GDM1 (cell line): ENCODE measurements at places on chromosomes 7 and 10.

DNA sequence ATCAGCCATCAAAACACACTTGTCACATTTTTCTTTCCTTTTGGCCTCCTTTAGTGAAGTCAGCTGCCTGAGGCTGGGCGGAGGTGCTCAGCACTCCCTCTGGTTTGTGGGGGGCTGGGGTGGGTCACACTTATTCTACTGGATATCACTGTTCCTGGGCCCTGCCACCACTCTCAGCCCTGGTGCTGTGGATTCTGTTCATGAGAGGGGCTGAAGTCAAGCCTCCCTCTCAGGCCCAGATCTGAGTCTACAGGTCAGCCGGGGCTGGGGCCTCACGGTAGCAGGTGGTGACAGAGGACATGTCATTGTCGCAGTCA is 180.8 kb upstream of the TNS3 start:
- no peak for DNase-seq

GRCh38 chr7:131369354-131369753 is 41.7 kb downstream of the MKLN1 start:
- no peak for DNase-seq

DNA sequence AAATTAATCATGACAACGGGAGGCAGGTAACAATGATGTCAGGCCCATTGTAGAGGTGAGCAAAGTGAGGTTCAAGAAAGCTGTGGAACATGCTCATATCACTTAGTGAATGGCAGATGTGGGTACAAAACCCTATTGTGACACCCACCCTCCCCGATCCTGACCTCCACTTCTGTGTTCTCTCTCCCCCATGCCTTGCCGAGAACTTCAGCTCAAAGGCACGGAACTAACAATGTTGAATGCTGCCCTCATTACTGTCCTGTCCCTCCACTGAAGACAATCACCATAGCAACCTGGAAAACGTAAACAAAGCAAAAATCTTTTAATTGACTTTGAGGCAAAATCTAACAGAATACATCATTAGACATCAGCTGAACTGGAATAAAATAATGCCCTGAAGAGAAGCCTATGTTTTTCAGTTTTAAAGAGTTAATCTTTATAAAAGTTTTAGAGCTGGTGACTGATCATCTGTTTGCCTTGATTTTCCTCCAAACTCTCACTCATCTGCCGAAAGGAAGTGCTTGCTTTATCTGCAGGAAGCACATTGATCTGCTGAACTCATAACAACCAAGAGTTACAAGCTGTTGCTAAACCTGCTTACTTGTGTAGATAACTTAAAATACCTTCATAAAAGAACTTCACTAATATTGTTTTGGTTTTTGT is 133.6 kb downstream of the CUBN start:
- DNase-seq: peak; percentile 60

- DNase-seq: no peak
Observed at GRCh38 chr10:67487199-67487598, 208.8 kb downstream of the CTNNA3 start.

- DNase-seq: no peak
Observed at GRCh38 chr7:8433477-8434289, at the start of gene NXPH1. TSS of gene NXPH1 (plus strand) at chr7:8433609.

DNA sequence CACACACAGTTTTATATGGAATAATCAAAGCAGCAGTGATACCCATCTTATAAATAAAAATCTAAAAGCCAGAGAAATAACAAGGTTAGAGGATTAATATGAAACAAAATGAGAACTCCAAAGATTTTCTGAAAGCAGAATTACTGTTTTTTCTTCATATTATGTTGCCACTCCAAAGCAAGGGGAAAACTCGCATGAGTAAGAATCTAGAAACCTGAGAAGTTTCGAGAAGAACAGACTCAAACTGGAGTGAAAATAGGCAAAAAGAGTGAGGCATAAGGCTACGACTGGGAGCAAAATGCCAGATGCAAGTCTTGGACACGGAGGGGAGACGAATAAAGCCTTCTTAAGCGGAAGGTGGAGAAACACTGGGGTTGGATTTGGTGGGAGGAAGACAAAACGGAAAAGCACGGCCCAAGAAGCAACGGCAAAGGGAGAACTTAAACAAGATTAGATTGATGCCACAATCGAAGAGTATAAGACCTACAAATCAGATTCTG is 923 bp downstream of the TNPO3 start:
- no peak for DNase-seq

- no peak for DNase-seq
Observed at GRCh38 chr10:117355072-117355471, 20.2 kb downstream of the PDZD8 start.

- no peak for DNase-seq
Observed at GRCh38 chr10:127550861-127551260, 1.8 kb downstream of the NPS start.

GRCh38 chr10:89649051-89649450 is 4.0 kb upstream of the PANK1 start:
- no peak for DNase-seq

DNA sequence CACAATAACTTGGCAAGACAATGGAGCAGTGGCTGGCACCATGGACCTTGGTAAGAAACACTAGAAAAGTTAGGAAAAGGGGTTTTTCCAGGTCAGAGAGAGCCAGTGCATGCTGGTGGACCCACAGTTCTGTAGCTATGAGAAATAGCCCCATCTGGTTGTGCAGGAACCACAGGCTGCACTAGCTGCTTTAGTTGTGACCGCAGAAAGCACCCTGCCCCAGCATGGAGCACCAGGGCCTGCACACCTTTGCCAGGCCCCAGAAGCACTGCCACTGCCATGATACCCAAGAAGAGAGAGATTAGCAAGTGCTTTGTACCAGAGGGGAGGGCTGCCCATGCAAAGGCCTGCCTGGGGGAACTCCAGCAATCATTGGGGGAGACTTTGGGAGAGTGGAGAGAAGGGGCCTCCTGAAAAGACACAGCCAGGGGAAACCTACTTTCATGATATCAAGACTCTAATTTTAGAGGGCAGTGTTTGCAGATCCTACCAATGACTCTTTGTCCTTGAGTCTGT is 256.1 kb upstream of the C7orf33 start:
- DNase-seq: no peak

DNA sequence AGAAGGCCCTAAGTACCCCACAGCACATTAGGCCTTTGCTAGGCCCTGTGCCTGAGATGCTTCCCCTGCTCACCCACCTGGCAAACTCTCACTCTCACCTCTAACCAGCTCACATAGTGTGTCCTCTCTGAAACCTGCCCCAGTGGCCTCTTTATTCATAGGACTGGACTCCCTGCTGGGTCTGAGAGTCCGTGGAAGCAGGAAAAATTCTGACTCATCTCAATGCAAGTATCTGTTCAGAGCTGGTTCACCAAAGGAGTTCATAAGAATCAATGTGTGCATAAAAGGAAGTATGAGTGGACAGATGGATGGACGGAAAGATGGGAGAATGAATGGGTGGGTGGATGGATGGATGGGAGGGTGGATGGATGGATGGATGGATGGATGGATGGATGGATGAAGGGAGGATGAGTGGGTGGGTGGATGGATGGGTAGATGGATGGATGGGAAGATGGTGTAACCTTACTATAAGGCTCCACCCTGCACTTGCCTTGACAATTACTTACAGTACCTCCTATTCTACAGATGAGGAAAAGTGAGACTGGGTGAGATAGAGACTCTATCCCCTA is 111.2 kb upstream of the ZMIZ1 start:
- DNase-seq: no peak

GRCh38 chr7:12013983-12014382 is 182.0 kb upstream of the THSD7A start:
- DNase-seq: no peak

DNA sequence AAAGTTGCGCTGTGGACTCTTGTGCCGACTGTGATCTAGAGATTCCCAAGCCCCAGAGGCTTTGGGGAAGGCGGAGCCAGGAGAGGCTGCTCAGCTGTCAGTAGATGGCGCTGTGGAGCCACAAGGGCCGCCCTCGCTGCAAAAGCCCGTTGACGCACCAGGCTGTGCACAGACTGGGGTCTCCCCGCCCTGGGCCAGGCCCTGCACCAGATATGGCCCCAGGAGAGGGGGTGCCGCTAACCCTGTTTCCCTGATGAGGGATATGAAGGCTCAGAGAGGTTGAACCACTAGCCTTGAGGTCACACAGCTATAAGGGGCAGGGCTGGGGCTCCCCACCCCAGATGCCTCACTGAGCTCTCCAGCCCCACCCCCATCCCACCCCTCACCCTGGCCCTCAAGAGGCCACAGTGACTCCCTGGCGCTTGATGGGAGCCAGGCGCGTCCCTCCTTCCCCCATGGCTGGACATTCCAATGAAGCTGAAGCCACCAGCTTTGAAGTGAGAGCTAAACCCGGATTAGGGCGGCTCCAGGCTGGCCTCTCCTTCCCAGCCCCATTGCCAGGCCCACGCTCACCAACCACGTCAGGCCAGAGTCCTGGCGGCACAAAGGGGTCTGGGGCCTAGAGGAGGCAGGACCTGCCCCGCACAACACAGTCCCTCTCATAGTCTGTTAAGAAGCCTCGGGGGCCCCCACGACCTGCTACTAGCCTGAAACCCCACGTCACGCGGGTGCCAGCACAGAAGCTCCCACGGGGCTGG is 26.4 kb downstream of the MYL10 start:
- peak; percentile 69 for DNase-seq

DNA sequence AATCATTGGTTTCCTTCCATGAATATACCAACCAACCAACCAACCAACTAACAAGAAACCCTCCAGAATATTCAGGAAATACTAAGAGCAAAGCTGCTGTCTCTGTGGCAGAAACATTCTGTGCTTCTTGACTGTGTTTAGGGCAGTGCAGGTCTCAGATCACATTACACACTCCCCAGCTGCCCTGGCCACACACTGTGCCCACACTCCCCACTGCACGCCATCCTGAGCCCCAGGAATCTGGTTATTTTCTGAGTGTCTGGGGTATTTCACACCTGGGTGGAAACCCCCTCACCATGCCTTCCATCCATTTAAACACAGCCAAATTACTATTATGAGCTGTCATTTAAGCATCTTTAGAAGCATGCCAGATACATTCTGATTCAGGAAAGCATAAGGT is 183.7 kb upstream of the ANK3 start:
- DNase-seq: no peak

GRCh38 chr7:17887286-17887685 is 53.0 kb downstream of the SNX13 start:
- DNase-seq: no peak

- no peak for DNase-seq
Observed at GRCh38 chr7:13279854-13280435, 592.5 kb downstream of the ARL4A start.

GRCh38 chr10:90167174-90168064 is 466.0 kb downstream of the KIF20B start:
- DNase-seq: no peak

GRCh38 chr10:23461557-23461956 is 22.7 kb downstream of the OTUD1 start:
- no peak for DNase-seq

- no peak for DNase-seq
Observed at GRCh38 chr7:81777697-81778096, 7.8 kb upstream of the HGF start.

- DNase-seq: no peak
Observed at GRCh38 chr7:6536262-6537260, 14.7 kb downstream of the GRID2IP start.

GRCh38 chr10:11625019-11625735 is 13.7 kb upstream of the USP6NL start:
- DNase-seq: no peak

GRCh38 chr7:116571037-116571436 is 46.2 kb downstream of the CAV1 start:
- no peak for DNase-seq

DNA sequence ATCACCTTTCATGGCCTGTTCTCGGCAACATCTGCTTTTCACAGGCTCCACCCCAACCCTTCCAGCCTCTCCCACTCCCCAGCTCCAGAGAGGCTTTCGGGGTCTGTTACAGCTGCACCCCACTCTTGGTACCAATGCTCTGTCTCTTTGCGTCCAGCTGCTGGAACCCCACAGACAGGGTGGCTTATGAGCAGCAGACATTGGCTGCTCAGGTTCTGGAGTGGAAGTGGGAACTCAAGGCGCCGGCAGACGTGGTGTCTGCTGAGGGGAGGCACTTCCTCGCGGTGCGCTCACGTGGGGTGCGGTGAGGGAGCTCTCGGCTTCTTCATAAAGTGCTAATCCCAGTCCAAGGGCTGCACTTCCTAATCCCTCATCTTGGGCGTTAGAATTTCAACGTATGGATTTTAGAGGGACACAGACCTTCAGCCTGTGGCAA is 185.7 kb downstream of the ELFN1 start:
- DNase-seq: no peak

DNA sequence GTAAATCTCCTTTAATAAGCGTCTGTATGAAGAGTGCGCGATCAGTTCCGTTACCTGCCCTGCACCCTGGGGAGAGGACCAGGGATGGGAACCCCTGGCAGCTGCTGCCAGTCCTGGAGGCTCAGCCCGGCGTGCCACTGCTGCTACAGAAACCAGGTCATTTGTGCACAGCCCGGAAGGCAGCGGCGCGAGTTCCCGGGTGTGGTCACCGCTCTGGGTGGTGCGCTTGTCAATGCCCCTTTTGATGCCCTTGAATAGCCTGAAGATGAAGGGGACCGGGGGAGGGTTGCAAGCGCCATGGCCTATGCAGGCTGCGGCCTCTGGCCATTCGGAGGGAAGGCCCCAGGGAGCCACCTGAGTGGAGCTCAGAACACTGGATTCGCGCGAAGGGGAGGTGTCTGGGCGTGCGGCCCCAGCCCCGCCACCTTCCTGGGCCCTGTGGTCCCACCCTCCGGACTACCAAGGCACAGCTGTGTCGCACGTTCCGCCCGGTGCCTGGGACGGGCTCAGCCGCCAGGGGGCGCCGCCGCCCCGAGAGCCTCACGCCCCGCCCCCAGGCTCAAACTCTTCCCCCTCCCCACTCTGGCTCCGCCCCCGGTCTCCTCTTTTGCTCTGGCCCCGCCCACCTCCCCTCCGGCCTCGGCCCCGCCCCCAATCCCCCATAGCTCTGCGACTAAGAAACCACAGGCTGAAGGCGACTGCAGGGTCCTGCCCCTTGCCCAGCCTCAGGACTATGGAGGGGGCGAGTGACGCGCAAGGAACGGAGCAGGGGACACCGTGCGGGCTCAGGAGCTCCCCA is 16.5 kb downstream of the AP5Z1 start:
- no peak for DNase-seq

- DNase-seq: no peak
Observed at GRCh38 chr7:508461-509170, 11.0 kb downstream of the PDGFA start.

- peak; percentile 72 for DNase-seq
Observed at GRCh38 chr10:97713339-97713825, at the start of gene MARVELD1. TSS of gene MARVELD1 (plus strand) at chr10:97713730. CDS start at chr10:97713877, 147 bp downstream.

GRCh38 chr7:16982640-16983350 is 101.0 kb upstream of the AGR3 start:
- DNase-seq: peak; percentile 29

DNA sequence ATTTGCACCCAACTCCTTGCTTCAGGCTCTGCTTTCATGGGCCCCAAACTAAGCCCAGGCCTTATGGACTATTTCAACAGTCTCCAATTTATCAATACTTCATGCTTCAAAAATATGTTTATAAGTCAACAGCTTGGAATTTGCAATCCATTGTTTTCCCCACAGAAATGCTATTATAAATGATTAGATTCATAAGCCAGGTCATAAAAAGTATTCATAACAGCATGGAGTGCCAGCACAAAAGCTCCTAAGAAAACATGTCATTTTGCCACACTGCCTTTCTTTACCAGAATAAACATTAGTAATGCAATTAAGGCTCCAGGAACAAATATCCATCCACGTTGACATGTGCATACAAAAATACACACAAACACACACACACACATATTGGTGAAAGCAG is 30.1 kb downstream of the OSBPL3 start:
- DNase-seq: no peak
